ENCODE measurements at places on chromosomes 7 and 10.

- no peak for DNase-seq
These were observed 36.8 kb upstream of the HSPA12A start for GRCh38 chr10:116779076-116779687.

GRCh38 chr7:124349443-124349842 is 316.6 kb upstream of the TMEM229A start:
- no peak for DNase-seq

DNA sequence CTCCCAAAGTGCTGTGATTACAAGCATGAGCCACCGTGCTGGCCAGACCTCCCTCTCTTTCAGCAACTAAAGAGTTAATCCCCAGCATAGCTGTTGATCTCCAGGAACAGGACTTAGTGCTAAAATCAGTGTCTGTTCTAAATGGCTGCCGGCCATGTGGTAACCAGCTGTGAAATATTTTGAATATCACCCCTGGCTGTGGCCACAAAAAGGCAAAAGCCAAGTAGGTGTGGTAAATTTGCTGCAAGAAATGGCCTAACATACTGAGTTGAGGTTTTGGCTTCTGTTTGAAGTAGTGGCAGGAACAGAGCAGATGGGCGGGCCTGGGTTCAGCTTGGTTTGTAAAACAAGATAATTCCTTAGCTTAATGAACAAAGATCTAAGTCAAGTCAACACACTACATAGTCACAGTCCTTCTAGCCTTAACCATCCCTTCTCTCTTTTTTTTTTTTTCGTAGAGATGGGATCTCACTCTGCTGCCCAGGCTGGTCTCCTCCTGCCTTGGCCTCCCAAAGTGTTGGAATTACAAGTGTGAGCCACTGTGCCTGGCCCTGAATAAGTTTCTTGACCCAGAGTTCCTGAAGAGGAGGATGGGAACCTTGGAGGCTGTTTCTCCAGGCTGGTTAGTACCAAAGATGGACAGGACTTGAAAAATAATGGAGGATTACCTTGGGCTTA is 22.7 kb upstream of the AGFG2 start:
- DNase-seq, result no peak

- no peak for DNase-seq
These were observed 10.7 kb downstream of the KIAA1549 start for GRCh38 chr7:138970446-138970845.

DNA sequence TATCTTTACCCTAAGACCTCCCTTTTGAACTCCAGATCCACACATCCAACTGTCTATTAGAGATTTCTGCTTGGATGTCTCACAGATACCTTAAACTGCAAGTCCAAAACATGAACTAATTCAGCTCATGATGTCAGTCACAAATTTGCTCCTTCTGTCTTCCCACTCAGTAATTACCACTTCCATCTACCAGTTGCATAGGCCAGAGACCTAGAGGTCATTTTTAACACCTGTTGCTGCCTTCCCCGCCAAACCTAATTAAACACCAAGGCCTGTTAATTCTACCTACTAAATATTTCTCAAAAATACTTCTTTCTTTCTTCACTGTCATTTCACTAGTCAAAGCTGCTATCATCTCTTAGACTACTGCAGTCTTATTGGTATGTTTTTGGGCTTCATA is 8.2 kb downstream of the SLK start:
- no peak for DNase-seq

- DNase-seq, result peak; percentile 37
These were observed 289.6 kb downstream of the SFMBT2 start for GRCh38 chr10:7121154-7121797.
